ENCODE measurements at places on chromosomes 11 and 22. TPM values are rescaled to one million over a fixed set of nuclear protein-coding genes. Genes with fewer than 3 reads are reported as not detected.

DNA sequence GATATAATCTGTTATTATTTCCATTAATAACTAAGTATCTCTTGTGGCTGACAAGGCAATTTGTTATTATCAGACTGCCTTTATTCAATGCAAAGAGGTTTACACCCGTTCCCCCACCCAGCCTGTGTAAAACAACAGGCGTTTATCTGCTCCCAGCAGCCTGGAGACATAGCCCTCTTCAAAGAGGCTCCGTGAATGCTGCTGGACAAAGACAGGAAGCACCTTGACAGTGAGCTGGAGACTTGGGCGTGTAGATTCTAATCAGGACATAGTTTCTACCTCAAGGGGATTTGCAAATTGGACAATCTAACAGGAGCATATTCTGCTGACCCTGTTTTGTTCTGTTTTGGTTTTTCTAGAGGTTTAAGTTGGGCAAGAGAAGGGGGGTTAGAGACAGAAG is 733.0 kb upstream of the KIRREL3 start:
- no peak overlapping the region for H3K4me3 ChIP-seq
- H3K4me1 ChIP-seq, result no peaks in the 10 kb centered on the region
- H3K27me3 ChIP-seq, result no peaks in the 10 kb centered on the region
- peak; percentile 34 for DNase-seq

DNA sequence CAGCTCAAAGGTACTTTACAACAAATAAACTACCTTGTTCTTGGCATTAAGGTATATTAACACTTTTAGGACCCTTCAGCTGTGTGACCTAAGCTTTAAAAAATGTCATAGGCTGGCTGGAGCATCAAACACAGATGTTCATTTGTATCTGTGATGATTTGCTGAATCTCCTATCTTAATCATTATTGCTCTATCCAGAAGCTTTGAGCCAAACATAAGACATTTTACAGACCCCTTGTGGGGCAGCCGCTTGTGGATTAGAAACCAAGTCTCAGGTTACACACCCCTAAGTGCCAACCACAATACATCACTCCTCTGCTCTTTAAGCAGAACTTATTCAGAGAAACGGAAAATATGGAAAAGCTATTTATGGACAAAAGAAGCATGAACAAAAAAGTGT is 394.2 kb upstream of the CCDC90B start:
- H3K4me1 ChIP-seq, result no peaks in the 10 kb centered on the region
- DNase-seq, result peak; percentile 2
- no peaks in the 10 kb centered on the region for H3K36me3 ChIP-seq
- H3K27me3 ChIP-seq, result no peaks in the 10 kb centered on the region

- H3K27ac ChIP-seq, result no peak overlapping the region
- no peaks in the 10 kb centered on the region for H3K4me1 ChIP-seq
- no peaks in the 10 kb centered on the region for H3K36me3 ChIP-seq
- no peak for DNase-seq
- H3K27me3 ChIP-seq, result no peaks in the 10 kb centered on the region
Measured at GRCh38 chr11:122331079-122331478, 215.1 kb upstream of the BLID start.

DNA sequence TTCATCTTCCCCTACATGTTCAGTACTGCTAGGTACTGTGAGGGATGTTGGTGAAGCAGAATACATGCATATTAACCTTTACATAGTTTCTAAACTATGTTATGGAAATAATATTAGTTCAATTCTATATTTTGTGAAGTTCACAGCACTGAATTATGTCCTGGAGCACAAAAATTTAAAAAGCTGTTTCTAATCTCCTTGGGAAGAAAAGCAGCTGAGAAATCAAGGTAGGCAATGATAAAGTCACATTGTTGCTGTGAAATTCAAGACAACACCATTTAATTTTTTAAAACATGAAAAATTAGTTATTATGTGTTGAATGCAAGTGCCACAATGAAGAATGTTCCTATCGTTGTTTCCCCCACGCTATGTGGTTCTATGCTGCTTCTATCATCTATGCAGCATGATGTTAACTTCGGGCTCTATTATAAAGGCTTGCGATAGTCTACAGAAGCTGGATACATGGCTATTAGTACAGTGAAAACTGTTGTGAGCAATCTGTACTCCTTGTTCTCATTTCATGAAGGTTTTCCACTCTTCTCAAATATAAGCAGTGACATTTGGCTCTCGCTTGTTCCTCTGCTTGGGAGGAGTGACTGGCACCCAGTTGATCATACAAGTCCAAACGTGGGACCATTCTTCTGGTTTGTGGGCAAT is 164.3 kb downstream of the AASDHPPT start:
- H3K27me3 ChIP-seq, result no peaks in the 10 kb centered on the region
- H3K4me1 ChIP-seq, result no peaks in the 10 kb centered on the region
- H3K27ac ChIP-seq, result no peak overlapping the region
- no peaks in the 10 kb centered on the region for H3K36me3 ChIP-seq
- no peak overlapping the region for H3K4me3 ChIP-seq
- no peak for DNase-seq

- DNase-seq, result no peak
- no peaks in the 10 kb centered on the region for H3K36me3 ChIP-seq
- H3K27me3 ChIP-seq, result no peaks in the 10 kb centered on the region
- no peak overlapping the region for H3K27ac ChIP-seq
- H3K4me3 ChIP-seq, result no peak overlapping the region
Measured at GRCh38 chr11:114197799-114198500, 98.2 kb upstream of the NNMT start.

DNA sequence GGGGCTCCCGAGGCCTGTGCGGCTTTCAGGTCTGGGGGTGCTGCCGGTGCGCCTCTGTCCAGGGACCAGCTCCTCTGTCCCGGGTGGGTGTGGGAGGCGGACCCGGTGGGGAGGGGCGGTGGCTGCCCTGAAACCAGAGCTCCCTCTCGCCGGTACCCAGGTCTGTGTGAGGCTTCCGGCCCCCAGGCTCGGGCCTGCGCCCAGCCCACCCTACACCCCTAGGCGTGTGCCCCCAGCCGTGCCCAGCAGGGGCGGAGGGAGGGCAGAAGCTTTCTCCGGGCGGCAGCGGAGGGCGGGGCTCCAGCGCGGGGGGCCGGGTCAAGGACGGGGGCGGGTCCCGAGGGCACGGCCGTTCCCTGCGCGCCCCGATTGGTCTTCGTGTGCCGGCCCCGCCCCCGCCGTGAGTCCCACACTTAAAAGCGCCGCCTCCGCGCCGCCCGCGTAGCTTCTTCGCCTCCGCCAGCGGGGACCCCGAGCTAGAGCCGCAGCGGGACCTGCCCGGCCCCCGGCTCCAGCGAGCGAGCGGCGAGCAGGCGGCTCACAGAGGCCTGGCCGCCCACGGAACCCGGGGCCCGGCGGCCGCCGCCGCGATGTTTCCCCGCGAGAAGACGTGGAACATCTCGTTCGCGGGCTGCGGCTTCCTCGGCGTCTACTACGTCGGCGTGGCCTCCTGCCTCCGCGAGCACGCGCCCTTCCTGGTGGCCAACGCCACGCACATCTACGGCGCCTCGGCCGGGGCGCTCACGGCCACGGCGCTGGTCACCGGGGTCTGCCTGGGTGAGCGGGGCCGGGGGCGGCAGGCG is 616 bp downstream of the PNPLA2 start:
- peak overlapping the region; percentile 79 for H3K4me3 ChIP-seq
- peak; percentile 98 for DNase-seq
- no peaks in the 10 kb centered on the region for H3K27me3 ChIP-seq
- peak overlapping the region; percentile 75 for H3K27ac ChIP-seq
- peaks cover 3% of the 10 kb centered on the region for H3K36me3 ChIP-seq

DNA sequence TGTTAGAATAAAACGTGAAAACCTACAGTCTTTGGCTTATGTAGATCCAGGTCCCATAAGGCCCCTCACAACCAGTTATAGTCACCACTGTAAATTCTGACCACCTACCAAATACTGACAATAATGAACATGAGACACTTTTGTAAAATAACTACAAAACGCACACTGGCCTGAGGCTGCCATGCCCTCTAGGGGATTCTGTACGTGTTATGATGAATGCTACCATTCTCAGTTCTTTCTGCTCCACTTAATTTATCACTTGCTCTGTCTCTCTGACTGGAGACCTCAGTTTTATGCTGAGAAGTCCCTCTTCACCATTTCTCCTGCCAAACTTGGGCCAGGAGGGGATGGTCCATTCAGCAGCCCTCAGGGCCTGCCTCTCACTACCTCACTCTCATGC is 18.7 kb upstream of the TMPRSS5 start:
- H3K36me3 ChIP-seq, result no peaks in the 10 kb centered on the region
- no peak overlapping the region for H3K27ac ChIP-seq
- H3K4me1 ChIP-seq, result peaks cover 16% of the 10 kb centered on the region
- no peaks in the 10 kb centered on the region for H3K27me3 ChIP-seq

GRCh38 chr11:59716051-59716450 is 2.4 kb upstream of the OR10V1 start:
- no peaks in the 10 kb centered on the region for H3K27me3 ChIP-seq
- no peak overlapping the region for H3K27ac ChIP-seq
- H3K36me3 ChIP-seq, result no peaks in the 10 kb centered on the region
- no peak overlapping the region for H3K4me3 ChIP-seq
- no peak for DNase-seq
- no peaks in the 10 kb centered on the region for H3K4me1 ChIP-seq

DNA sequence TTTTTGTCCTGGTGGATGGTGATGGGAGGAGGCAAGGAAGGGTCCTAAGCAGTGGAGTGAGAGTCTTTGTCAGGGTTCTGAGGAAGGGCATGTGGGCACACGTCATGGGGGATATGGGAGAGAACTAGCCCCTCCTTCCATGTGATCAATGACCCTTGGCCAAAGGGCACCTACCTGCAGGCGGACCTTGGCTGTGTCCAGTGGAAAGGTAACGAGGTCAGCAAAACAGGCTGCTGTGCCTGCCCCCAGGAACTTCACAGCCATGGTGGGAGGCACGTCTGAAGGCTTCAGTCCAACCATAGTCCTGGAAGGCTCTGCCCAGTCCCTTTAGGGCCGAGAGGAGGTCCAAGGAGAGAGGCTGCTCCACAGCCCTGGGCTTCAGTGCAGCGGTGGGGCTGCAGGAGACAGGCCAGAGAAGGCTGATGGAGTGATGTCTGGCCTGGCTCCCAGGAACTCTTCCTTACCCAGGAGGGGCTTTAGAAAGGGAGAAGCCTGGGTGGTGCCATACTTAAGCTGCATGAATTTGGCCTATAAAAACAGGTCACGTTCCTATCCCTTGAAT is 2.1 kb downstream of the UCP3 start:
- peaks cover 2% of the 10 kb centered on the region for H3K4me1 ChIP-seq
- no peak for DNase-seq
- no peak overlapping the region for H3K27ac ChIP-seq
- no peak overlapping the region for H3K4me3 ChIP-seq

- H3K27me3 ChIP-seq, result no peaks in the 10 kb centered on the region
- no peak for DNase-seq
- H3K4me3 ChIP-seq, result no peak overlapping the region
- no peaks in the 10 kb centered on the region for H3K4me1 ChIP-seq
Measured at GRCh38 chr22:36644333-36644757, 59.2 kb downstream of the CACNG2 start.

- no peak overlapping the region for H3K4me3 ChIP-seq
- H3K27me3 ChIP-seq, result no peaks in the 10 kb centered on the region
- no peaks in the 10 kb centered on the region for H3K36me3 ChIP-seq
- no peak overlapping the region for H3K27ac ChIP-seq
Measured at GRCh38 chr11:61778357-61778886, 14.0 kb downstream of the TMEM258 start.

DNA sequence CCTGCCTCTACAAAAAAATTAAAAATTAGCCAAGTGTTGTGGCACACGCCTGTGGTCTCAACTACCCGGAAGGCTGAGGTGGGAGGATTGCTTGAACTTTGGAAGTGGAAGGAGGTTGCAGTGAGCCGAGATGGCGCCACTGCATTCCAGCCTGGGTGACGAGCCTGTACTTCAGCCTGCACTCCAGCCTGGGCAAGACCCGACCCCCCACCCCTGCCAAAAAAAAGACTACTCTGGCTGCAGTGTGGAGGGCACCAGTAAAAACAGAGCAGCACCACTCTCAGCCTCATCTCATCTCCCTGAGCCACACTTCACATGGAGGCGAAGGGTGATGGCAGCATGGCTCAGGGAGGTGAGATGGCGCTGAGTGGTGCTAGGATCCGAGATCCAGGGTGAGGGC is 50.3 kb upstream of the THY1 start:
- H3K27ac ChIP-seq, result no peak overlapping the region
- no peaks in the 10 kb centered on the region for H3K36me3 ChIP-seq
- no peak overlapping the region for H3K4me3 ChIP-seq
- H3K27me3 ChIP-seq, result 0 out of 2 replicates have a peak, but pooled peaks cover 6% of the 10 kb centered on the region
- H3K4me1 ChIP-seq, result peaks cover 27% of the 10 kb centered on the region

PDGFB gene
- 0.19 TPM for polyA plus RNA-seq

TNNI2 gene
- polyA plus RNA-seq, result not detected

C11orf98 gene
- polyA plus RNA-seq, result 90.1 TPM

TSKU gene
- 18.3 TPM for polyA plus RNA-seq

RFPL1 gene
- polyA plus RNA-seq, result not detected

APOL5 gene
- not detected for polyA plus RNA-seq

KCNK4 gene
- 0.16 TPM for polyA plus RNA-seq

UBQLN3 gene
- not detected for polyA plus RNA-seq

ARHGAP8 gene
- 0.05 TPM for polyA plus RNA-seq

BEST1 gene
- polyA plus RNA-seq, result 0.30 TPM
